Activated CD4-positive, alpha-beta memory T cell treated with anti-CD3 and anti-CD28 coated beads for 36 hours (primary cell): ENCODE measurements at places on chromosomes 2 and 18. TPM values are rescaled to one million over a fixed set of nuclear protein-coding genes. Genes with fewer than 3 reads are reported as not detected.

DNA sequence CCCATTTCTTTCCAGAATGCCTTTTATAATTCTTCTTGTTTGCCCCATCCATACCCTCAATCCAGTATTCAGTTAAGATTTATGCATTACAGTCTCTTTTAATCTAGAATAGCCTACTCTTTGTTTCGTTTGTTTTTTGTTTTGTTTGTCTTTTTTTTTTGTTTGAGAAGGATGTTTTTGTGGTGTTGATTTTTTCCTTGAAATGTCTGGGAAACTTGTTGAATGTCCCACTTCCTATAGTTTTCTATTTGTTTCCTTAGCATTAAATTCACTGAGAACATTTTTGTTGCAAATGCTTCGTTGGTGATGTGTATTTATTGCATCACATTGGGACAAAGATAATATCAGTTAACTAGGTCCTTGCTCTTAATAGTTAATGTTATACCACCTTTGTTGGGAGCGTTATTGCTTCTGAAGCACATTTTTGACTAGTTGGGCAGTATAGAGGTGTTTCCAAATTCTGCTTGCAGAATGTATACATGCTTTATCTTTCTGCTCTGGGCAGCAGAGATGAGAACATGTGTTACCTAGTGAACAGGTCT, 28.9 kb downstream of the ZNF638 start:
- H3K4me1 ChIP-seq = peaks cover 41% of the 10 kb centered on the region
- H3K27ac ChIP-seq = no peak overlapping the region
- no peaks in the 10 kb centered on the region for H3K27me3 ChIP-seq
- DNase-seq = no peak
- H3K36me3 ChIP-seq = peaks cover 43% of the 10 kb centered on the region
- no peak overlapping the region for H3K4me3 ChIP-seq

The GCG gene
- not detected for total RNA-seq

The MAP3K20 gene
- 7.0 TPM for total RNA-seq

- DNase-seq = no peak
- H3K4me3 ChIP-seq = no peak overlapping the region
Observed at GRCh38 chr18:62301322-62301721, 23.8 kb upstream of the TNFRSF11A start.

GRCh38 chr2:100745604-100746003, 74.3 kb upstream of the NPAS2 start:
- H3K27ac ChIP-seq = no peak overlapping the region
- H3K36me3 ChIP-seq = no peaks in the 10 kb centered on the region
- DNase-seq = no peak
- H3K4me3 ChIP-seq = no peak overlapping the region

- H3K36me3 ChIP-seq = no peaks in the 10 kb centered on the region
- no peak for DNase-seq
- no peaks in the 10 kb centered on the region for H3K4me1 ChIP-seq
- no peak overlapping the region for H3K27ac ChIP-seq
- no peak overlapping the region for H3K4me3 ChIP-seq
- H3K27me3 ChIP-seq = peaks cover 3% of the 10 kb centered on the region
Observed at GRCh38 chr18:22683196-22683676, 249.9 kb upstream of the RBBP8 start.

- H3K27me3 ChIP-seq = peaks cover 3% of the 10 kb centered on the region
- DNase-seq = no peak
- no peak overlapping the region for H3K27ac ChIP-seq
- H3K4me3 ChIP-seq = no peak overlapping the region
- no peaks in the 10 kb centered on the region for H3K36me3 ChIP-seq
- H3K4me1 ChIP-seq = no peaks in the 10 kb centered on the region
Observed at GRCh38 chr18:70405052-70405451, 116.2 kb downstream of the SOCS6 start.
